ENCODE measurements at places on chromosomes 3 and 15. TPM values are rescaled to one million over a fixed set of nuclear protein-coding genes. Genes with fewer than 3 reads are reported as not detected.

C15orf62 gene
- 5.4 TPM for polyA plus RNA-seq

KY gene
- 3.1 TPM for polyA plus RNA-seq

CPN2 gene
- polyA plus RNA-seq: 0.09 TPM

CHRFAM7A gene
- 3.2 TPM for polyA plus RNA-seq

ATG3 gene
- polyA plus RNA-seq: 45.1 TPM

CRYGS gene
- 4.9 TPM for polyA plus RNA-seq

FANCD2OS gene
- not detected for polyA plus RNA-seq

CDC25A gene
- 5.3 TPM for polyA plus RNA-seq

FSD2 gene
- polyA plus RNA-seq: 0.07 TPM

PLSCR4 gene
- 38.8 TPM for polyA plus RNA-seq

CASR gene
- 1.9 TPM for polyA plus RNA-seq

AGTR1 gene
- 1.3 TPM for polyA plus RNA-seq

ZBBX gene
- polyA plus RNA-seq: 0.24 TPM

FBXW12 gene
- 0.18 TPM for polyA plus RNA-seq

TUSC7 gene
- polyA plus RNA-seq: not detected

RTP4 gene
- 15.8 TPM for polyA plus RNA-seq

ADAMTS17 gene
- polyA plus RNA-seq: 3.7 TPM

GABRB3 gene
- polyA plus RNA-seq: 5.1 TPM

TF gene
- 22.5 TPM for polyA plus RNA-seq

CLRN1 gene
- 8.7 TPM for polyA plus RNA-seq

GPR87 gene
- not detected for polyA plus RNA-seq

CCR1 gene
- 3.4 TPM for polyA plus RNA-seq

LCTL gene
- polyA plus RNA-seq: 0.34 TPM

IQCH gene
- 0.97 TPM for polyA plus RNA-seq

SLC12A1 gene
- 0.10 TPM for polyA plus RNA-seq

PTX3 gene
- 9.2 TPM for polyA plus RNA-seq

C3orf85 gene
- 95.5 TPM for polyA plus RNA-seq

CADPS gene
- polyA plus RNA-seq: 17.8 TPM

ST8SIA2 gene
- polyA plus RNA-seq: 2.2 TPM

SYNM gene
- 29.4 TPM for polyA plus RNA-seq

CTXN2 gene
- 0.10 TPM for polyA plus RNA-seq

MYL3 gene
- 6.7 TPM for polyA plus RNA-seq

MRPS11 gene
- polyA plus RNA-seq: 40.8 TPM

TMOD2 gene
- polyA plus RNA-seq: 12.4 TPM

GHSR gene
- not detected for polyA plus RNA-seq

FBXO40 gene
- polyA plus RNA-seq: not detected

CA12 gene
- 1.0 TPM for polyA plus RNA-seq

UROC1 gene
- 0.06 TPM for polyA plus RNA-seq

TLR9 gene
- 0.37 TPM for polyA plus RNA-seq

MESP2 gene
- 0.30 TPM for polyA plus RNA-seq

PLA2G4E gene
- polyA plus RNA-seq: 0.43 TPM

SCG5 gene
- 22.2 TPM for polyA plus RNA-seq

UBAP1L gene
- polyA plus RNA-seq: 4.9 TPM
